ENCODE measurements at places on chromosomes 12 and 14.
A peak's percentile ranks its signal among the peaks of the same experiment; 100 is the strongest.

DNA sequence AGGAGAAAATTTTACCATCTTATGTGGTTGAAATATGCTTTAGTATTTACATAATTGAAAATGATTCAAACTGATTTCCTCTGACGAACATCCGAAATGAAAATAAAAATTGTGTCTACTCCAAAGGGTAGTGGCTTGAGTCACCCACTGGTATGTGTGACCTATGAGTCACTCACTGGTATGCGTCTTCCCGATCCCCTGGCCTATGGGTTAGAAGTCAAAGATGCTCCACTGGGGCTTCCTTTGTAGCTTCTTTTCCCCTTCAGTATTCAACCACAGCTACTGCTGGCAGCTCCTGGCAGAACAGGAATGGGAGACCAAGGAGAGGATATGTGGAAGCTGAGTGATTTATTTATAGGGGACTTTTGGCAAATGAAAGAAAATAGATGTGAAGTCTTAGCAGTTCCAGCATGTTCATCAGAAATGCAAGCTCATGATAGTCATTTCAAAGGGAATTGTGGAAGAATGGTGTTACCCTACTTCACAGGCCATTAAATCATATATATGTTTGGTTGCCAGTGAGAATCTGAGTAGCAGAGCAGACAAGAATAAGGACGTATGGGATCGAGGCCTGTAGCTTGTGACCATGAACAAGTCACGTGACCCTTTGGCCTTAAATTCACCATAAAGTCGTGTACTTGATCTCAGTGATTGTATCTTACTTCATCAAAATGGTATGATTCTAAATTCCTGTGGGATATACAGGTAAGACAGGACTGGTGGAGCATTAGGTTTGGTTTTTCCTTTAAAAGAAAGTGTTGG is 108.3 kb downstream of the CRADD start:
- DNase-seq = peak; percentile 71

- DNase-seq = no peak
These were observed 20.1 kb downstream of the NOVA1 start for GRCh38 chr14:26577711-26578110.

GRCh38 chr14:103074729-103075367 is 9.2 kb upstream of the LBHD2 start:
- no peak for DNase-seq

- no peak for DNase-seq
These were observed 48.3 kb downstream of the NFKBIA start for GRCh38 chr14:35355981-35356841.

DNA sequence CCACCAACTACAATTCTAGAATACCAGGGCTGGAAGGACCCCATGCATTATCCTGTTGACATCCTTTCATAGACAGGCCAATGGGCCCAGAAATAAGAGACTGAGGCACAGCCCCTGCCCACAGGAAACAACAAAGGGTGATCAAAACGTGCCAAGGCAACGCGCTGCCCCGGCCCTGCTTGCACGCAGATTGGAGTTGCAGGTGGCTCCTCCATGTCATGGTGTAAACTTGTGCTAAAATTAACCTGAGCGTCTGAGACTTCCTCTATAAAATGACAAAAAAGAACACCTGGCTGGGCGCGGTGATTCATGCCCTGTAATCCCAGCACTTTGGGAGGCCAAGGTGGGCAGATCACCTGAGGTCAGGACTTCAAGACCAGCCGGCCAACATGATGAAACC is 30.1 kb downstream of the SPRING1 start:
- no peak for DNase-seq

- DNase-seq = peak; percentile 7
These were observed 426.0 kb downstream of the GALC start for GRCh38 chr14:87566991-87567390.

DNA sequence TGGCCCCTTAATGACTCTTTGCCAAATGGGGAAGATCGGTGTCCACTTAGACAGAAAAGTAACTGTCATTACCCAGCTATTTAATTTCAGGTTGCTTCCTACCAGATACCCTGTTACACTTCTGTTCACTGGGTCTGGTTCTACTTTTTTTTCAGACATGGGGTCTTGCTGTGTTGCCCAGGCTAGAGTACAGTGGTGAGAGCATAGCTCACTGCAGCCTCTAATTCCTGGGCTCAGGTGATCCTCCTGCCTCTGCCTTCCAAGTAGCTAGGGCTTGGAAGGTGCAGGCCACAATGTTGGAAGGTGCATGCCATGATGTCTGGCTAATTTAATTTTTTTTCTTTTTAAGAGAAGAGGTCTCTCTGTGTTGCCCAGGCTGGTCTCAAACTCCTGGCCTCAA is 147.0 kb upstream of the ARHGAP5 start:
- no peak for DNase-seq

GRCh38 chr12:5375547-5376295 is 56.2 kb upstream of the NTF3 start:
- no peak for DNase-seq

DNA sequence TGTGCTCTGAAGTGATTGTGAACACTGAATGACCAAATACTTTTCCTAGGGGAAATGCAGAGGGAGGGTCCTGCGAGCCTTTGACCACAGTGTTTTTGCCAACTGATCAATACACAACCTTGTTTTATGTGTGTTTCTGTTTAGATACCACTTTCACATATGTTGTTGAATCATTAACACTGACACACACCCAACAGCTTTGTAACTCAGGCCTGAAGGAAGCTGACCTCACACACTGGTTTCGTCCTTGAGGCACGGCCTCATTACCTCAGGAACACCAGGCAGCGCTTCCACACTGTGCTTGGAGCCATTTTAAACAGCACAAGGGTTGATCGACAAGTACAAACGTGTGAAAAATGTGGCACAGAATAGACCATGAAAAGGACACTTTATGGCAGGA is 60.0 kb downstream of the PPFIBP1 start:
- DNase-seq = no peak

DNA sequence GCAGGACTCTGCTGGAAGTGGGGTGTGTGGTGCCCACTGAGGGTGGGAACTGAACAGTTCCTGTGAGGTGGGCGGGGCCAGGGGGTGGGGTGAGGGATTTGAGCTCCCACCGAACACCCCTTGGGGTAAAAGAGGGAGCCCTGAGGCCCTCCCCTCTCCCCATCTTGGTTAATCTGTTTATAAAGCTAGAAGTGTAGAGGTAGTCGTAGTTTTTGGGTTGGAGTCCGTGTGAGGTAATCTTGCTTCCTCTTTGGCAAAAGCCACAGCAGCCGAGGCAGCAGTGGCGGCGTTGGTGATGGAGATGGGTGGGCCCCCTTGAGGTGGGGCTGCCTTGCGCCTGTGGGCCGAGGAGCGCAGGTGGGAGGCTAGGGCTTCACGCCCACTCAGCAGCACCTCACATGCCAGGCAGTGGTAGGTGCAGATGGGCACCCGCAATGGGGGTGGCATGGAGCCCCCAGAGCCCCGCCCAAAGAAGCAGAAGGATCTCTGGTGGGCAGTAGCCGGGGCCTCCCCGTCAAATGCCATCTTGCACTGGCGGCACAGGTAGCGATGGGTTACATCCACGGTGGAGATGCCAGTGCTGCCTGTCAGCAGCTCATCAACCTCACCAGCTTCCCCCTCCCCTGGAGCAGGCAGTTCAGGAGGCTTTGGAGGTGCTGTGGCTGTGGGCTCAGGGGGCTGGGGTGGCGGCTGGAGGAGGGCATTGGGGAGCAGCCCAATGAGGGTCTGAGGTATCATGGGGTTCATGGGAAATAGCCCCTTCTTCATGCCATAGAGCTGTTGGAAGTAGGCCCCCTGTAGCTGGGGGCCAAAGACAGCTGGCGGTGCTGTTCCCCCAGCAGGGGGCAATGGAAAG is 29.6 kb downstream of the ZFHX2 start:
- no peak for DNase-seq

- no peak for DNase-seq
These were observed 8.7 kb downstream of the SMIM41 start for GRCh38 chr12:52087961-52088820.

DNA sequence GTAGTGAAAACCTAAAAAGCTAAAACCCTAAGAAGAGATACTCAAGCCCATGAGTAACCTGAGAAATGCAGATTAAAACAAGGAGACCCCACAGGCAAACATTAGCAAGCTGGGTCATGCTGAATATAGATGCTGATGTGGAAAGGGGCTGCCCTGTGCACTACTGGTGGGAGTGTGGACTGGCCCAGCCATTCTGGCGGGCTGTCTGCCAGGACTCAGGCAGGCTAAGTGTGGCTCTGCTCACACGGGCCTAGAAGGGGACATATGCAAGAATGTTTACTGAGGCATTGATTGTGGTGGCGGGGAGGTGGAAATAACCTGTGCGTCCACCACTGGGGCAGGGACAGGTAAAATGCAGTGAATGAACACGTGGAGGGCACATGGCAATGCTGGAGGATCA is 48.3 kb downstream of the SPTB start:
- DNase-seq = no peak

DNA sequence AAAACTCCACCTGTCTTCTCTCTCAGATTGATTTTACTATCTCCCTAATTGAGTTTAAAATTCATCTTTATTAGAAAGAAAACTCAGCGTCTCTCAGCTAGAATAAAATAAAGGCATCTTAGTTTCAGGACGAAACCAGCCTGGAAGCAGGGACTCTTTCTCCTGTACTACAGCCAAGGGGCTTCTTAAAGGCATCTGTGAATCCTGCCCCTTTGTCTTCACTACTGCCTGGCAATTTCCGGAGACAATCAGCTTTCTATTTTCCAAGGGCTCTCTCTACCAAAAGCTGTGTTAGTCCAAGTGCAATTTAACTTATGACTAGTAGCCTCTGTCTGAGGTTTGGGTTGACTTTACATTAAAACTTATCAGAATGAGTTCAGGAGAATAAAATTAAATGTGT is 623.3 kb upstream of the FOXG1 start:
- no peak for DNase-seq

GRCh38 chr12:93011100-93011499 is 82.0 kb upstream of the EEA1 start:
- no peak for DNase-seq

DNA sequence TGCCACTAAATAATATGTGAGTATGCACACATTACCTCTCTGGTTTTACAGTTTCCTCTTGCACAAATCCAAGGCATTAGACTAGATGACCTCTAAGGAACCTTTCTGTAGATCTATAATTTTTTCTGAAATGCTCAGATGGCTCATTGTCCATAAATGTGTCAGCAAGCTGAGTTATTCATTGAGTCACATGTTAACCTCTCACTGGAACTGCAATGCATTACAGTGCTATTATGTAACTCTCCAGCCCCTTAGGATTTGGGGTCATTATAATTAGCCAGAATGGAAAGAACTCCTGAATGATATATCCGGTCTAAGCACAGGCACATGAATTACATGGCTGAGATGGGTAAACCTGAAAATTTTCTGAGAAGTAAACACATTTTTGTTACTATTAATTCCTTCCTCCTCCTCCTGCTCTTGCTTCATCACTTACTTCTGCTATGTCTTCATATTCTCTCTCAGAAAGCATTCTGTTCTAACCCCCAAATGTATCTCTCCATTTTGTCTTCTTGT is 20.3 kb upstream of the DRAM1 start:
- DNase-seq = peak; percentile 54

DNA sequence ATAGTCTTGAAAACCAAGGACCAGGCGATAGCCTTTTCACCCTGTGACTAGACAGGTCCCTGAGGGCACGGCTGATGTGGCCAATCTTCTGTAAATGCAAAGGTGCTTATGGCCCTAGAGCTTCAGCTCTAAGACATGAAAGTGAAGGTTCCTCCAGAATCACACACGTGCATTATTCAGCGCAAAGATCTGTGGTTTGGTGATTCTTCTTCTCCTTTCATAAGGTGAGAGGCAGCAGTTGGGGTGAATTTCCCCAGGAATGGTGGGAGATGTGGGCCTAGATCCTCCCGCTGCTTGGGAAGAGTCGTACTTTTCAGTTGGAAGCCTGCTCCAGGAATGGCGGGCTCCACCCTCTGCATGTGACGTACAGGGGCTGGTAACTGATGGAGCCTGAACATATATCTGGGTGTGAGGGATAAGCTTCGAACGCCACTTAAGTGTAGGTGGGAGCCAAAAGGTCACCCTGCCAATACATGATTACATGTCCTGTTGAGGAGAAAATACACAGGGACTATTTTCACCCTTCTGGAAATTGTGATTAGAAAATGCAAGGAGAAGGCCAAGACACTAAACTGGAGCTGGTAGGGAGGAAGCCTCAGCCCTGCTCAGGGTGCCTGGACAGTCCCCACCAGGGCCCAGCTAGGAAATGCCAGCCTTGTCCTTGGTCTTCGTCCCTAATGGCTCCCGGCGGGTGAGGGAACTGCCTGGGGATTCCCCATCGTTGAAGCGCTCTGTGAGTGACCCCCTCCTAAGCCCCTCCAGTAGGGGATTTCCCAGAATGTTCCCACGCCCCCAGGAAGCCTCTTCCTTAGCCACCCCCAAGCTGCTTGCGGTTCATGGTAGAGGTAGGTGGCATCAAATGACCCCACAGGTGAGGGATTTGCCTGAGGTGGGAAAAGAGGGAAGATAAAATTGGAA is 17.6 kb downstream of the BATF start:
- DNase-seq = no peak

DNA sequence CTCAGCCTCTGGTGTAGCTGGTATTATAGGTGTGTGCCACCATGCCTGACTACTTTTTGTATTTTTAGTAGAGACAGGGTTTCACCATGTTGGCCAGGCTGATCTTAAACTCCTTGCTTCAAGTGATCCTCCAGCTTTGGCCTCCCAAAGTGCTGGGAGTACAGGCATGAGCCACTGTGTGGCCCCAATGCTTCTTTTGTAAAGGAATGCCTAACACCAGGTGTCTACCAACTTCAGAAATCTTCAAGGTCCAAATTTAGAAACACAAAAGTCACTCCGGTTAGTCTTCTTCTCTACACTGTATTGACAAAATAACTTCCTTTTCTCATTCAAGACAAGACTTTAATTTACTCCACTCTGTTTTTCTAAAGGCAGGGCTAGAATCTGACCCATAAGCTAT is 188.7 kb downstream of the PRKD1 start:
- DNase-seq = no peak

- peak; percentile 41 for DNase-seq
These were observed 15.6 kb upstream of the MCRS1 start for GRCh38 chr12:49583366-49584094.

DNA sequence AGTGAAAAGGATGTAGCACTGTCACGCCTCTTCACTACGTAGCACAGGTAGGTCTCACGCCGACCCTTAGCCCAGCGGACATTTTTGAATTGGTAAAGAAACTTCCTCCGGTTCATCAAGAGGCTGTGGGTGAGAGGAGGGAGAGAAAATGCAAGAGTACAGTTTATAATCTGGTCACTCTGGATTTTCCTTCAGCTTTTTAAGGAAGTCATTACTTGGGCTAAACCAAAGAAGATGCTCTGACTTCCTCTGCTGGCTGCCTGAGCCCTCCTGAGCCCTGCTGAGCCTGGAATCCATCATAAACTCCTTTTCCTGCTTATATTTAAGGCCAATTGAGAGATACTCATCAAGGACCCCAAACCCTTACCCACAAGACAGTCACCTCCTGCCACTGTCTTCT is 5.8 kb downstream of the AICDA start:
- DNase-seq = no peak

All from AG08396 (cell line).